Stimulated activated CD8-positive, alpha-beta memory T cell treated with anti-CD3 and anti-CD28 coated beads, Interleukin-2, amount 100 ng/mL, for 1 hour (primary cell): ENCODE measurements at places on chromosomes 2 and 18.

- DNase-seq = no peak
Observed at GRCh38 chr2:66682476-66682875, 247.6 kb downstream of the MEIS1 start.

GRCh38 chr18:22169889-22170420 is 566 bp downstream of the GATA6 start:
- no peak for DNase-seq

DNA sequence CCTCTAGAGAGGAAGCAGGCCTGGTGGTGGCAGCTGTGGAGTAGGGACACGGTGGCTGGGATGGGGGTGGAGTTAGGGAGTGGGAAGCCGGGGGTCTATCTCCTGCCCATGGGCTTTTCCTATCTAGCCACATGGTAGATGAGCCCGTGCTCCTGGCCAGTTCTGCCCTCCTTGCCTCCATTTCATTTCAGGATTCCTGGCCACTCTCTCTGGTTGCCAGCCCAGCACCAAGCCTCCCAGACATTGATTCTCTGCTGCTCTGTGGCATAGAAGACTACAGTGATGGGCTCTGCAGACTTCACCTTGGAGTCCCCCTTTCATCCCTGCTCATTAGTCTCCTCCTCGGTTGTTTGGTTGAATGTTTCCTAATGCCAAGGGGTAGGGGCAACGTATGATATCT is 19.4 kb downstream of the SIX3 start:
- no peak for DNase-seq

DNA sequence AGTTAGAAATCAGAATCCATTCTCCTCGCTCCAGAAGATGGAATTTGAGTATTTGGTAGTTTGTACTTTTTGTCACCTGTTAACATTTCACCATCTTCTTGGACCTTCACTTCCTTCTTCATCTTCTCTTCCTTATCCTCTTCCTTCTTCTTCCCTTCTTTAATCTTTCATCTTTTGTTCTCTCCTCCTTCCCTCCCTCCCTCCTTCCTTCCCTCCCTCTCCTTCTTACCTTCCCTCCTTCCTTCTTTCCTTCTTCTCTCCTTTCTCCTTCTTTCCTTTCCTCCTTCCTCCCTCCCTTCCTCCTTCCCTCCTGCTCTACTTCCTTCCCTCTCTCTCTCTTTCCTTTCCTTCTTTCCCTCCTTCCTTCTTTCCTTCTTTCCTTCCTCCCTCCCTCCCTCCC is 31.1 kb upstream of the LTBP1 start:
- DNase-seq = no peak

DNA sequence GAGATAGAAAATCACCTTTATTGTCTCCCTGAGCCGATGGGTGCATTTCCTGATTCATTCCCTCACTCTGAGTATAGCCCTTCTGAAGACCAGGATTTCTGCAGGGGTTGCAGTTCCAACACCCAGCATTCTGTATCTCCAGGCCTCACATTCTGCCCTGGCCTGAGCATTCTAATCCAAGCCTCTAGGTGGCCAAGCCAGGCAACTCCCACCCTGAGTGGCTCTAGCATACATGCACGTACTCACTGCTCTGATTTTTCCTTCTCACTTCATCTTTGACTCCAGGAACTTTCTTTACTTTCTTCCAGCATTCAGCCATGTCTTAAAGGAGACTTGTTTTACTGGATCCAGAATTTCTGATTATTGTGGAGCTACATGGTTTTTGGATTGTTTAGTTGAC is 100.7 kb upstream of the STK39 start:
- no peak for DNase-seq

- peak; percentile 26 for DNase-seq
Observed at GRCh38 chr2:37982147-37982582, 57.1 kb downstream of the RMDN2 start.

DNA sequence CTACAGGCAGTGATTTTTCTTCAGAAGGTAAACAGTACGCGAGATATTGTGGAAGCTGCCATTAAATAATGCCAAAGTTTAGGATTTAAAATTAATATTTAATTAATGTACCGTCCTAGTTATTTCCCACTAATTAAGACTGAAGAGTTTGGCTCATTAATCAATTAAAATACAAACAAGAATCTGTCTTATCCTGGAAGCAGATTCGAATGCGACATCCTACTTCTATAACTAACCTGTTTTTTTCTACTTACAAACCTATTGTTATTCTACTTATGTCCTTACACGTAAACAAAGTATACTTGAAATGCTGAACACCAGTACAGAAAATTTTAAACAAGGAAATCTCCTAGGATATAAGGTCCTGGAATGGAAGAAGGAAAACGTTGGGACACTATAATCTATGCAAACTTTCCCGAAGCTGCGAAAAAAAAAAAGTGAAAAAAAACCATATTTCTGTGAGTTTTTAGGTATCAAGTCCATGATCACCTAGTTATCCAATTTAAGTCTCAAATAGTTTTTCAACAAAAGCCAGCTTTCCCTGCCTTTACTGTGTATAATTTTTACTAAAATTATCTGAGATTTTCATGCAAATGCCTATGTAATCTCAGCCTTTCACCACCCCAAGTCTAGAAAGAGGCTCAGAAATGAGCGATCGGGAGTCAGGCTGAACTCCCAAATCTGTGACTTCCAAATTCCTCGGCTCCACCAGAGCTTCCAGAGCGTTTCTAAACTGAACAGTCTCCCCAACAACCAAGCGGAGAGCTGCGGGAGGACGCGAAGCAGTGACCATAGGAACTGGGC is 1.2 kb upstream of the C2orf15 start:
- no peak for DNase-seq

DNA sequence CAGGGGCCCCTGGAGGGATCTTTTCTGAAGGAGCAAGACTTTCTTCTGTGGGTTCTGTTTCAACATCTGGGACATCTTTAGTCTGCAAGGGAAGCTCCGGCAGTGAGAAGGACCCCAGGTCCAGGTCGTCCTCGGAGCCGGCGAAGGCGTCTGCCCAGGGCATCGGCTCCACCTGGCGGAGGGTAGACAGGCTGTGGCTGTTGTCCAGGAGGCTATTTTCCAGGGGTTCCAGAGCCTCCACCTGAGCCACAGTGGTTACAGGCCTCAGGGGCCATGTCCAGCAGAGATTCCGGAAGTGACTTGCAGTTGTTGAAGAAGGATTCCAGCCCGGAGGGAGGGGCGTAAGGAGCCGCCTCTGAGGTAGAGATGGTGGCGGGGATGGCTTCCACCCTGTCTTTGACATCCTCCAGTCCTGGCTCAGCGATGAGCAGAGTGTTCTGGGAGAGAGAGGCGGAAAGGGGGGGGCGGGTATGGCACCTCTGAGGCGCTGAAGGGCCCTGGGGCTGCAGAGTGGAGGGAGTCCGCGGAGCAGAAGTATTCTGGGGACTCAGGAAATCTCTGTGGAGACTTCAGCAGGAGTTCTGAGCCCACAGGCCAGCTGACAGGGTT is 891.3 kb upstream of the LRRTM1 start:
- no peak for DNase-seq

DNA sequence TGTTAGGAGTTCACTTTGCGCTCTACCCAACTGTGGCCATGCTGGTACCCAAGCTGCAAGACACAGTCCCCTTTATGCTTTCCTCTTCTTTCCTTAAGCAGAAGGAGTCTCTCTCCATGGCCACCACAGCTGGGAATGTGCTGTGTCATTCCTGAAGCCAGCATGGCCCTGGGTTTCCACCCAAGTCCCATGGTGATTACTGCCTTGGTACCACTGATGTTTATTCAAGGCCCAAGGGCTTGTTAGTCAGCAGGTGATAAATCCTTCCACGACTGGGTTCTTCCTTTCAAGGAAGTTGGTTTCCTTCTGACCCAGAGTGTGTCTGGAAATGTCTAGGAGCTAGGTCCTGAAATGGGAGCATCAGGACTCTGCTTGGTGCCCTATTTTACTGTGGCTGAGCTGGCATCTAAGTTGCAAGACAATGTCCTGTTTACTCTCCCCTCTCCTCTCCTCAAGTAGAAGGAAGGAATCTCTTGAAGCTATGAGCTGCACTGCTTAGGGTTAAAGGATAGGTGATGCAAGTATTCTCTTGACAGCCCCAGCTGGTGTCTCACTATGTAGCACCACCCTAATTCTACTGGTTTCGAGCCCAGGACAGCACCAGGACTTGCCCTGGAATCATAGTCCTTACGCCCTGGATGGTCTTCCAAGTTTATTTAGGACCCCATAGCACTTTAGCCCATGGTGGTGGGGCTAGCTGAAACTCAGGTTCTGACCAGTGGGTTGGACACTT is 18.7 kb upstream of the NUP35 start:
- no peak for DNase-seq

- DNase-seq = no peak
Observed at GRCh38 chr2:224563537-224563936, 21.6 kb downstream of the CUL3 start.

GRCh38 chr2:71886241-71886640 is 261.4 kb downstream of the CYP26B1 start:
- DNase-seq = no peak

- no peak for DNase-seq
Observed at GRCh38 chr2:8737571-8738175, 55.8 kb downstream of the ID2 start.

GRCh38 chr18:57806201-57806977 is 3.3 kb upstream of the ATP8B1 start:
- DNase-seq = no peak

GRCh38 chr2:70616168-70616694 is 62.6 kb upstream of the TGFA start:
- no peak for DNase-seq

- DNase-seq = no peak
Observed at GRCh38 chr2:168025487-168026202, 221.8 kb downstream of the STK39 start.

DNA sequence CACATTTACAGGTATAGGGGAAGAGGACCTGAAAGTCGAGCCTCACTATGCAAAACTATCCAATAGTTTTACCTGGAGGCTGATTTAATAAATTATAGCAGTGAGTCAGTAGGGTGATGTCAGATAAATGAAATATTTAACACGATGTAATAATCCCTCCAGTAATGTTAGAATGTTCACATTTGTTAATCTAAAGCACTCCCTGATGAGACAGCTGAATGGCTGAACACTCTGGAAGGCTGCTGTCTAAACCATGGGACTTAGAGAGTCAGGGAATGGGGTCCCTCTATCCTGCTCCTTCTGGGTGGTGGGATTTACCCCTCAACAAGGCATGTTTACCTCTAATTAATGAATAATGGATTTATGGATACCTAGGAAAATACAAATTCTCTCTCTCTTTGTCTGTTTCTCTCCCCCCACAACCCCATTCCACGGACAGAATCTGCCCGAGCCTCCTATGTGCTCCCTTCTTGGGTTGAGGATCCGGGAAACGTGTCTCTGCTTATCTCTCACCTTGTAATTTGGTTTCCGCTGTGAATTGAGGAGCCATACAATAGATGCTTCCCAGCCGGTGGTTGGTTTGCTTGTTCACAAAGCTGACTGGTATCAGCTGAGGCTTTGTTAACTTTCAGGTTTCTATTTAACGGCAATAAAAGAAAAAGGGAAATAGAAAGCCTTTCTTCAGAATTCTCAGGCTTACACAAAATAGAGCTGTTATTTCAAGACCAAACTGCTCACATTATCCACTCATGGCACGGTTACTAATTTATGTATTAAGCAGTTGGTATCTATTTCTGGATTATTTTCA is 25.9 kb downstream of the LRRC30 start:
- no peak for DNase-seq

- no peak for DNase-seq
Observed at GRCh38 chr2:240140511-240140910, at the start of gene OTOS. Gene OTOS (minus strand): TSS chr2:240140658. CDS start chr2:240140326, 332 bp downstream.

DNA sequence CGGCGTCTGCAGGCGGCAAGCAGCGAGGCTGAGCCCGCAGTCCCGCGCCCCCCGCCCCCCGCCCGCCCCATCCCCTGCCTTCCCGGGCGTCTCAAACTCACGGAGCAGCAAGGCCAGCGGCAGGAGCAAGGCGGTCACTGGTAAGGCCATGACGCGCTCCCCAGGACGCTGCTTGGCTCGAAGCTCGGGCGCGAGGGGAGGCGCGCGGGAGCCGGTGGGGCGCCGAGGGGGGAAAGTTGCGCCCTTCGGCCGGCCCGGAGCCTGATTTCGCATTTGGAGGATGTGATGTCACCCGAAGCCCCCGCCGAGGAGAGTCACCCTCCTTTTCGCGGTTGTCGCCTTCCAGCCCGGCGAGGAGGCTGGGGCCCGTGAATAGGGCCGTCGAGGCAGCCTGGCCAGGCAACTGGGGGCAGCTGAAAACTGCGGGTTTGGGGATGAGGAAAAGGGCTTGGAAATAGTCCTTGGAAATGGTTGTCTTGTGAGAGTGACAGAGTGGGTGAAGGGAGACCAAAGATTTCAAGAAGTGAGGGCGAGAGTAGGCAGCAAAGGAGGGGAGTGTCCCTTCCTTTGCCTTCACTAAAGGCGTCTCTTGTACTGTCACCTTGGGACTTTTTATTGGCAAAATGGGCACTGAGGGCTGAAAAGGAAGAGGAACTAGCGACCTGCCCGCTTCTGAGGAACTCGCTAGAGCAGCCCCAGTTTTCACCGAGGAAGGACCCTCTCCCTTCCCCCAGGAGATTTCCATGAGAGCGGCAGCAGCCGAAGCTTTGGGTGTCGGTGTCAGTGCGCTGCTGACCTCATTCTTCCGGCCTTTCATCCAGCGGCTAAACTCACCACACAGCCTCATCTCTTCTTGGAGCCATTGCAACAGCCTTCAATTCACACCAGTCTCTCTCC is at the start of gene CD8A:
Gene CD8A (minus strand): TSS at position 238 of the 897 bp plus-strand sequence. CDS start 88 bp downstream, at position 150.
- DNase-seq = peak; percentile 60

DNA sequence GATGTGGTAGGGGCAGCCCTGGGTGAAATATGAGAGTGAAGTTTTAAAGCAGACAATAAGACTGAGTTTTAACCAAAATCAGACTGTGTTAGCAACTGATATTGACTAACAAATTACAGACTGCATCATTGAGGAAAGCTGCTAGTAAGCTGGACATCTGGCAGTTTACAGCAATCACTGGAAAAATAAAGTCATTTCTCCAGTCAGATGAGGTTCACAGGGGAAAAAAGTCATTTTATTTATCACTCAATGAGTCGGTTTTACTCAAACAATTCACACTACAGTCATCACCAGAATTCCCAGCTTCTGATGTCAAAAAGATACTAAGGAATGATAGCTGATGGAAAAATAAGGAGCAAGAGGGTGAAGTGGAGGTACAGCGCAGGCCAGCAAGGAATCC is 10.5 kb upstream of the TMEM177 start:
- DNase-seq = no peak

- DNase-seq = no peak
Observed at GRCh38 chr2:176117162-176117822, 714 bp downstream of the HOXD10 start.

- DNase-seq = no peak
Observed at GRCh38 chr2:181183878-181184542, 203.6 kb downstream of the UBE2E3 start.

DNA sequence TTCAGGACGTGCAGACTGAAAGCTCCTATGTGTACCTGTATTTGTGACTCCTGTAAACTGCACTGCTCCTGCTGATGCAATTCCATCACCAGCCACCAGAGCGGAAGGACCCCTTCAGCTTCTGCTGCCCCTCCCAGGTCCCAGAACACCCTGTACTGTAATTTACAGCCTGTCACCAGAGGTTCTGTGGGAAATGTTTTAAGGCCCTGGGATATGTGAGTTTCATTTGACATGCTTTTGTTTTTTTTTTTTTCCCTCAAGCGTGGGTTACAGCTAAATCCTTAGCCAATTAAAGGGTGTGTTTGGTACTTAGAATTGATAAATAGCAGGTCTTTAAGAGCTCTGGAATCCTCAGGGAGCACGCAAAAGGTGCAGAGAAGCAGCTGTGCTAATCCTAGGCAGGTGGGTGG is 79.4 kb downstream of the KCTD1 start:
- no peak for DNase-seq
